ENCODE measurements at places on chromosomes 3 and 15.
A peak's percentile ranks its signal among the peaks of the same experiment; 100 is the strongest.

- no peak for DNase-seq
These were observed 60.8 kb downstream of the PLOD2 start for GRCh38 chr3:146100180-146100579.

DNA sequence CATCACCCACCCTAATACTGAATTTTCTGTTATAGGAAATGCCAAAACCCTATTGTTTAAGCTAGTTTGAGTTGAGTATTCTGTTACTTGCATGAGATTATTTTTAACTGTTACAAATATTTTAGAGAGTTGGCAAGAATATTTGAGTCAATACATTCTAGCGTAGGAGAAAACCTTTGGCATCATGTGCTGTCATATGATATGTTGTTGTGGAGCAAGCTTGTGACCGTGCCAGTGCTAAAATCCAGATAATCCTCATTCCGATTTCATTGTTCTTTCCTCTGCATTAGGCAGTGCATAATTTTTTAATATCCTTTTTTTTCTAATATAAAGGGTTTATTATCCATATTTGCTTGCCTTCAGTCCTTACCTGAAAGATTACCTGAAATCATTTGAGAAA, 168.0 kb upstream of the GMNC start:
- no peak for DNase-seq

DNA sequence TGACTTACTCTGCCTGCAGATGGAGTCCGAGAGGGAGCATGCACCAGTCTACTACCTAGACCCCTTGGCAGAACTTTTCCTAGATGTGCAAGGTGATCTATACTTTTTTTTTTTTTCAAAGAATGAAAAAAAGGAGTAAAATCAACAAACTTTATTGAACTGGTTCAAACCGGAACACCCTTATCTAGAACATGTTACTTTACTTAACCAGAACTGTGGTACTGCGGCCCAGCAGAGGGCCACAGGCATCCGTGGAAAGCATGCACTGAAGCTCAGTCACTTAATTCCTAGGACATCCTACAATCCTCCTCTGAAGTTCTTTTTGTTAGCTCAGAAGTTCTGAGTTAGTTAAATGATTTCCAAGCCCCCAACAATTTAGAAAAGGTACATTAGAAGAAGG, 21.6 kb downstream of the CHAC1 start:
- no peak for DNase-seq

GRCh38 chr15:49182128-49182527, 12.1 kb downstream of the GALK2 start:
- DNase-seq: no peak

GRCh38 chr3:150094150-150094933, 123.6 kb upstream of the PFN2 start:
- DNase-seq: peak; percentile 31

DNA sequence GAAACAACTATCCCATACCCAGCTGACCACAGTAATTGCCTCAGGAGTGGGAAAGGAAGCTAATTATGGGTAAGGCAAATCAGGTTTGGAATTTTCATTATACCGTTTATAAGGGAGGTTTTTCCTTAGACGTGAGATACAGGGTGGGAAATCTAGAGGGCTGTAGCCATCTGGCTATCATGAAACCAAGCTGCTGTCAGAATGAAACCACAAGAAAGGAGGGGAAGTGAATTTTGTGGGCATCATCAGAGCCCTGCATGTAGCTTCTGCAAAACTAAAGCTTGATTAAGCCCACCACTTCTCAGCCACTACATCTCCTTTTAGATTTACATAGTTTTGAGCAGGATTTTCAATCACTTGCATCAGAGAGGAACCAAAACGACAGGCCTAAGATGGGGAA, 893.5 kb downstream of the TUSC7 start:
- DNase-seq: no peak

GRCh38 chr3:156687023-156687422, 12.6 kb downstream of the TIPARP start:
- no peak for DNase-seq

- DNase-seq: no peak
These were observed 160.1 kb upstream of the CCDC54 start for GRCh38 chr3:107217172-107217571.

- no peak for DNase-seq
These were observed 31.6 kb downstream of the SCAP start for GRCh38 chr3:47444103-47444502.

- no peak for DNase-seq
These were observed 24.0 kb downstream of the TSEN2 start for GRCh38 chr3:12508291-12508700.

- no peak for DNase-seq
These were observed 515.9 kb upstream of the DPPA4 start for GRCh38 chr3:109853077-109853731.

DNA sequence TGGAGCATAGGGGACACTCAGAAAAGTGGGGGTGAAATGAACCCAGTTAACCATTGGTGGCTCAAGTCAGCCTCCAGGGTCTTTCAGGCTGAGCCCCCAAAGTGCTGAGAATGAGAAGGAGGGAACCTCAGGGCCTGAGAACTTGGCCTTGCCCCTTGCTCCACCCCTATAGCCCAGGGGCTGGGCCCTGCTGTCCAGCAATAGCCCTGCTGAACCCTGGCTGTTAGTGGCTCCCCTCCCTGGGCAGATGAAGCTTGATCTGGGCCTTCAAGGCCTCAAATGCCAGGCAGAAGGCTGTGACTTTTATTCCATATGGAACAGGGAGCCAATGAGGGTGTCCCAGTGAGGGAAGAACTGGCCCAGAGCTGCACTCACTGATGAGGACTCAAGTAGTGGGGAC, 16.2 kb downstream of the ADAMTS7 start:
- no peak for DNase-seq

DNA sequence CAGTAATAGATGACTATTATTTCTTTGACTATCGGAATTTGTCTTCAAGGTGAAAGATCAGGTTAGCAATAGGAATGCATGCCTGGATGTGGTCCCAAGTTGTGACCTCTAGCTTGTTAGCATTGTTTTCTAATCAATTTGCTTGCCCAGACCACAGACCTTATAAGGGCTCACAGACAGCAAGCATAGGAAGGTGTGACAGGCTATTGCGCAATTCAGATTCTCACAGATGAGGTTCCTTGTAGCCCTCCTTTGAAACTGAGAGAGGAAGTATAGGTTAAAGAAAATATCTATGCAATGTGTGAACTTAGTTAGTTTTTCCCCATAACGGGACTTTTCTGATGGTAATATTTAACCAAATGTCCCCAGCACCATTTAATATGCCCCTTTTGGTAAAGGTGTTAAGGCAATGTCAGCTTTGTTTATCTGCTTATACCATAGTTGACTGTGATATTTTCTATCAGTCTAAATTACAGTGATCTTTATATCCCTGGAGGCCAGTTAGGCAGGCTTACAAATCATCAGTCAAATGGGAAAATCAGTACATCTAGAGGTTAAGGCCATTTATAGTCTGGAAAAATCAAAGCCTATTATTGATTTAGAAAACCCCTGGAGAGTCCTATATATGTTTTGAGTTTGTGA, 168.1 kb upstream of the MBNL1 start:
- DNase-seq: no peak

DNA sequence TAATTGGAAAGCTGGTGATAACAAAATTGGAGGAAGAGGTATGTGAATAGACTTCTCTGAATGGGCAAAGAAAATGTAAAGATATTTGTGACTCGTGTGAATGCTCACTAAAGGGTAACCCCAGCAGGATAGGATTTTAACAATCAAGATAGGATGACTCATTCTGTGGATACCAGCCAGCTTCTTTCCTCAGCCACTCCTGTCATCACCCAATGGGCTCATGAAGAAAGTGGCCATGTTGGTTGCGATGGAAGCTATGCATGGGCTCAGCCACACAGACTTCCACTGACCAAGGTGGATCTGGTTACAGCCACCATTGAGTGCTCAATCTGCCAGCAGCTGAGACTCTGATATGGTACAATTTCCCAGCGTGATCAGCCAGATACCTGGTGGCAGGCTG, 40.9 kb downstream of the STRIT1 start:
- DNase-seq: no peak

DNA sequence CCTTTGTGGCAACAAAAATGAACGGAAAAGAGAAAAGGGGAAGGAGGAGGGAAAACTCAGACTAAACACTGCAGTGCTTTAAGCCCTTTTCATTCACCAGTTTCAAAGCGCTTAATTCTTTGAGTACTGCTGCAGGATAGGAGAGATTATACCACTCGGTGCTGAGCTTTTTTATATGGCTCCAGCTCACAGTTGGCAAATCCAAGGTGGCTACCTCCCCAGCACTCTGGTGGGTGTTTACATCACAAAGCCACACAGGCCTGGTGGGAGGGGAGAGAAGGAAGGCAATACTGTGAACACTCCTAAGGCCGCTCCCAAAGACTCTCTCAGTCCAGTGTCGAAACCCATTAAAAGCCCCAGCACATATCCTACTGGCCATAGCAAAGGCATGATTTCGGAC, 191.4 kb downstream of the STT3B start:
- DNase-seq: no peak

GRCh38 chr15:81281766-81282605, 42.0 kb downstream of the STARD5 start:
- DNase-seq: no peak

- DNase-seq: peak; percentile 83
These were observed at the start of gene NEK10 for GRCh38 chr3:27368831-27369607. NEK10 (minus strand) TSS chr3:27369383; CDS start chr3:27352882, 16,501 bp downstream.

GRCh38 chr3:55863028-55863427, 375.9 kb upstream of the WNT5A start:
- DNase-seq: no peak

GRCh38 chr3:131353986-131354385, 27.6 kb upstream of the NUDT16 start:
- no peak for DNase-seq

DNA sequence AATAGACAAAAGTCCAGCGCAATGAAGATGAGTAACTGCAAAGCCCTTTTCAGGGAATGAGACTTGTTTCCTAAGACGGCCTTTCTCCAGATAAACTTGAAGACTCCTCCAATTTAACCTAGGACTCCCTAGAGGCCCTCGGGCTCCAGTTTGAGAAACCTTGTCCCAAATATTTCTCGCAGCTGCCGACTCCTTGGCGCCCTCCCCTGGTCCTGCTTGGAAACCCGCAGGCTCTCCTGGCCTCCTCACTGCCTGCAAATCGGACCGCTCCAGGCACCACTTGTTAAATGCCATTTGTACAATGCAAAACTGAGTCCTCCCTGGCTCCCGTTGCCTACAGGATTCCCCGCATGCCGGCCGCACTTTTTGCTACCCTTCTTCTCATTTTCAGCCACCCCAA, 36.8 kb downstream of the MUC4 start:
- peak; percentile 46 for DNase-seq

- no peak for DNase-seq
These were observed 35.7 kb downstream of the IQCH start for GRCh38 chr15:67290319-67290718.

GRCh38 chr3:115980709-115981108, 357.4 kb downstream of the GAP43 start:
- no peak for DNase-seq

DNA sequence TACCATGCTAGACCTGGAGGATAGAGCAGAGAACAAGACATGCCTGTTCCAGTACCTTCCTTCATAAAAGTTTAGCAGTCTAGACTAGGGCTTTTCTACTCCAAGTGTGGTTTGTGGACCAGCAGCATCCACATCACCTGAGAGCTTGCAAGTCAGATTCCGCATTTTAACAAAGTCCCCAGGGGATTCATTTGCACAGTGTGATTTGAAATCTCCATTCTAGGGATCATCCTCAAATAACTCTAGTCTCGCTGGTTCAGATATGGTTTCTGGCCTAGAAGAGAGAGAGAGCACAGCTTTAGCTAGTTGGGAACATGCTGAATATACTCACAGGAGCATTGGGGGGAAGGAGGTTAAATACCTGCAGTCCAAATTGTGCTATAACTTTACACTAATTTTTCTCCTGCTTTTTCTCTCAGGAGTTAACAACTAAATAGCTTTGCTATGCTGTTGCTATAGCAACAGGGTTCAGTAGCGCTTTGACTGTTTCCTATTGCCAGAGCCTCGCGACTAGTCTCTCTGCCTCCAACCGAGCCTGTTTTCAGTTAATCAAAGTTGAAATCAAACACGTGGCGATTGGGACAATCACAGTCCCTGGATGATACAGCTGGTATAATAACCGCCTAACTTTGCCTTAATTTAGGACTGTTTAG, 64.0 kb upstream of the RASGRF1 start:
- no peak for DNase-seq

DNA sequence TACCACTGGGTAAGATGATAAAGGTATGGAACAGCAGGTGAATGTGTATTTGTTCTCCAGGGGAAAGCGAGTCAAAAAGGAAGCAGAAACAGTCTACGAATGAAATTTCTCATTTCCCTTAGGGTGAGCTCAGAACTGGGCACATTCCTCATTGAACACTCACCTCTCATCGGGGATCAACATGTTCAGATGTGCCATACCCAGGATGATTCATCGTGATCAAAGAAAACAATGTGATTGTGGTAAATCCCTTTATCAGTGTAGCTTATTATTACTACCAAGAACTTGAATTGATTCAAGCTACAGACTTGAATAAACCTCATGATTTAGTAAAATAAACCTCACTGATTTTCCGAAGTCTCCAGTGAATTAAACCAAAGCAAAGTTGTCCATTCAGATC, 72.1 kb downstream of the GJD2 start:
- DNase-seq: no peak

GRCh38 chr15:91135201-91136130, 35.4 kb downstream of the SV2B start:
- DNase-seq: no peak

DNA sequence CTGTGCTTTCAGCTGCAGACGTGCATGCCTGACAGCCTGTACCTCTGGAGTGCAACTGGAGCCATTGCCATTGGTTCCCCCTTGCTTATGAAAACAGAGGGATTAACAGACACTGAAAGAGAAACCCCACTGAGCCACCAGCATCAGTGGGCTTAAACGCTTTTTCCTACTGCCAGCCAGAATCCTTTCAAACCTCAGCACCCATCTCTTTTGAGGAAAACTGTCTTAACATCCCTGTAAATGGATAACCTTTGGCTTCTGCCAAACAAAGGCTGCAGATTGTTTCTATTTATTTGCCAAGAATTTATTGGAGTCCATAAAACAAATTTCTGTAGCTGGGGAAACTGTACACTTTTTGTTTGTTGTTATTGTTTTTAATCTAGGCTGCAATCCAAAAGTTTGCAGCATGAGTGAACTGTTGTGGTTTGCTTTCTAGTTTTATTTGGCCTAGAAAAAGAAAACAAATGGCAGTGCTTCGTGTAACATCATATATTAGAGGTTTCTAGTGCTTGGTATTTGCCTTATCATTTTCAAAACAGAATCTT, 369.2 kb upstream of the IL12A start:
- no peak for DNase-seq

DNA sequence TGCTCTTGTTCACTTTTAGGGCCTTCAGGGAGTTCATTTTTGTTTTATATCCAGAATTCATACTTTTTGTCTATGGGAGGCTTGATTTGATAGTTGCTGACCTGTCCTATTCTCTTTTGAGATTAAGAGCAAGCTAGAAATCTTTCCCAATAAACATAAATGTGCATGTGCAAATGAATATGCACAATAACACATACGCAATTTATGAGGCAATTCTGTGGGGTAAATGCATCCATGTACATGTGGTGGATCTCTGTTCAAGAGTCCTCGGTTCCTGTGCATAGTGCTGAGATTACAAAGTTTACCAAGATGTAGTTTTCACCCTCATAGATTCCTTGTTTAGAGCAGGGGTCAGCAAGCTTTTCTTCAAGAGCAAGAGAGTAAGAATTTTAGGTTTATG, 640.7 kb downstream of the EDEM1 start:
- no peak for DNase-seq

GRCh38 chr15:27705056-27705455, 394.1 kb downstream of the OCA2 start:
- no peak for DNase-seq

GRCh38 chr15:50685191-50685975, 1.2 kb downstream of the TRPM7 start:
- DNase-seq: no peak

All from NCI-H1105 (cell line).